Activated CD8-positive, alpha-beta T cell treated with anti-CD3 and anti-CD28 coated beads for 36 hours (primary cell): ENCODE measurements at places on chromosomes 6 and 20. TPM values are rescaled to one million over a fixed set of nuclear protein-coding genes. Genes with fewer than 3 reads are reported as not detected.

Gene SLC35D3
- total RNA-seq = not detected

Gene TNF
- total RNA-seq = 89.2 TPM

Gene SYNDIG1
- not detected for total RNA-seq

Gene PHACTR2
- 13.5 TPM for total RNA-seq
